Stimulated activated CD8-positive, alpha-beta memory T cell treated with anti-CD3 and anti-CD28 coated beads, Interleukin-15, amount 100 ng/mL, for 24 hours (primary cell): ENCODE measurements at places on chromosomes 1 and 21.

- no peak for DNase-seq
These were observed 1.7 kb downstream of the CEP170 start for GRCh38 chr1:243253211-243253925.

GRCh38 chr1:154483941-154484803 is 17.8 kb upstream of the TDRD10 start:
- no peak for DNase-seq

- no peak for DNase-seq
These were observed at the start of gene OR6K2 for GRCh38 chr1:158700552-158700951. OR6K2 (minus strand) TSS chr1:158700652; CDS start chr1:158700652, 0 bp downstream.

DNA sequence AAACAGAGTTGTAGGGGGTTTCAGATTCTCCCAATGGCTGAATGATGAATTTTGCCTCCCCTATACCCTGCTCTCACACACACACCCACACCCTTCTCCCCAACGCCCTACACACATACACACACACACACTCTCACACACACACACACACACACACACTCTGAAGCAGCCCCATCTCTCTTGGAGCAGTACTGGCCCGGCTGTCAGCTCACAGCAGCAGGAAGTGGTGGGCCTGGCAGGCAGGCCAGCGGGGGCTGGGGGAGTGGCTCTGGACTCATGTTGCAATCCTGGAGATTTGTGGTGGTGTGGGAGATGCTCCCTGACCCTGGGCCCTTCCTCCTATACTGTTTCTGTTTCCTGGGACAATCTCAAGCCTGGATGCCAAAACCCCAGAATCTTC is 2.2 kb downstream of the IKBKE start:
- no peak for DNase-seq
